ENCODE measurements at places on chromosomes 5 and 9.

DNA sequence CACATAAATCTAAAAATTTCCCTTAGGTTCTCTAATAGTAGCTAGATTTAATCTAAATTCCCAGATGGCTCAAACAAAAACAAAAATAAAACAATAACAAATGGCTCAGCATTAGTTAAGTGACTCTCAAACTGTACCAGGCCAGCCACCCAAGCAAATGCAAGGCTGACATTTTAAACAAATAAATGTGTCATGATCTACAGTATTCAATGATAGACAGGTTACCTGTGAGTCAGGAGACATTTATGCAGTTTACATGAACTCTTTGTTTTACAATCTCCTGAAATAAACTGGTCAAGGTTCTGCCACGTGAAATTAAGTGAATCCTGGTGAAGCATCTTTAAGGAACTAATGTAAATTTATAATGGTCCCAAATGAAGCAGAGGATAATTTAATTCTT lies 580.2 kb upstream of the PTPRD start:
- no peak for DNase-seq

GRCh38 chr9:114033397-114034103 lies 44.5 kb downstream of the AMBP start:
- DNase-seq: peak; percentile 45

DNA sequence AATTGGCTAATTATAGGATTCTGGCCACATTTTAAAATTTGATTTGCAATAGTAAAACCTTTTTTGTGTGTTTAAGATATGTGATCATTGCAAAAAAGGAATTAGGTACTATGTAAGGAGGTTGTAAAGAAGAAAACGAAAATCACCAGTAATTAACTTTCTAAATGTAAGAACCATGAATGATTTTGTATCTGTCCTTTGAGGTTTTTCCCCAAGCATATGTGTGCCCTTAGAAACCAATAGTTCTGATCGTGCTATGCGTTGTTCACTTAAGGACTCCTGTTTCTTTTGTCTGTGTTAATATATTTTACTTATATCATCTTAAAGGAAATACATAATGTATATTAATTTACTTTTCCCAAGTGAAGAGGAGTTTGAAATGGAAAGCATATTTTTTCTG lies 410.2 kb downstream of the PSAT1 start:
- DNase-seq: no peak

DNA sequence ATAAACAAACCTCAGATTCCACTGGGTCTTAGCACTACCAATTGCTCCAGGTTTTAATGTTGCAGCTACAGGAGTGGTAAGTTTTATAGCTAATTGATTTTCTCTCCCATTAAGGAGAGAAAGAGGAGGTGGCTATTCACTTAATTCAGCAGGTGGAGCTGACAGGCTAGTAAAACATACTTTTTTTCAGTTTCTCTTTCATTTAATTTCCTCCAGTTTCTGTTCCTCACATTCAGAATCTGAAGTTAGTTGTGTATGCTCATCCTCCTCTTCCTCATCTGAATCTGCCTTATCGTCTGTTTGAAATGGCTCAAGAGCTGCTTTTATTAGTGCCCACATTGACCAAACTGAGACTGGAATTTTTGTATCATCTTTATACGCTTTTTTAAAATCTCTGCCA lies 98.0 kb downstream of the PLPPR1 start:
- no peak for DNase-seq

DNA sequence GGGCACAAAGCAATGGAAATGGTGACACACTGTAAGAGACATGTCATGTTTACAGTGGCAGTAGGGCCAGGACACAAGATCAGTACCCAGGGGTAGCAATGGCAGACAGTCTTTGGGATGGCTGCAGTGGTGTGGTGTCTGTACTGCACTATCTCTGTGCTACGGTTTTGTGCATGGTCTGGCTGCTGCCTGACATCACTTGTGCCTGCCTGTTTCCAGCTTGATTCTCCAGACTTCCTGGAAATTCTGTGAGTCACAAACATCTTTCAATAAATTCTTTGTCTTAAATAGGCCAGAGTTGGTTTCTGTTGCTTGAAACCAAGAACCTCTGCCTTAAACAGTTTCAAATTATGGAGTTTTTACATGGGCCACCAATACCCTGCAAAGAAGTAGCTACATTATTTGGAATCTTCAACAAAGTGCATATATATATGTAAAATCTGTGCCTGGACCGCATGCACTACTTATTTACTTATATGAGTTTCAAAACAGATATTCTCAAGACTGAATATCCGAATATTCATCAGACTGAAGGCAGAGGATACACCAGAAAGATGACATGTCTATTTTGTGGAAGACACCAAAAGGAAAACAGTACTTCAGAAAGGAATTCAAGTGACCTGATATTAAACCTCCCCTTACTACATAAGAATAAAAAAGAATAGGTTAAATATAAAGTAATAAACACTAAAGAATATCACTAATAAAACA lies 188.1 kb downstream of the RFX3 start:
- DNase-seq: peak; percentile 75

- DNase-seq: peak; percentile 85
These were observed 43.7 kb upstream of the TTC1 start for GRCh38 chr5:159965031-159965837.

DNA sequence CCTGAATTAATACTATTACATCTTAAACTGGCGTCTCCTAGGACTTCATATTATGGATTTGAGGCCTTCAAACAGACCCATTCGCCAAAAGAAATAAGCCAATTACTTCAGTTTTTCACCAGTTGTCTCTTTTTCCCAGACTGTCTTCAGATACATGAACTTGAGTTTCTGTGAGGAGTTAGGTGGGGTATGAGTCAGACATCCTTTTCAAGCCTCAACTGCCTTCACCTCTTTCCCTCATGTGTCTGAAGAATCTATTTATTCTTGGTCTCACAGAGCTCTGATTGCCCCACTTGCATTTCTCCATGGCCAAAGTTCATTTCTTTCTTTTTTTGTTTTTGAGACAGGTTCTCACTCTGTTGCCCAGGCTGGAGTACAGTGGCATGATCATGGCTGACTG lies 12.5 kb downstream of the WNT8A start:
- no peak for DNase-seq

DNA sequence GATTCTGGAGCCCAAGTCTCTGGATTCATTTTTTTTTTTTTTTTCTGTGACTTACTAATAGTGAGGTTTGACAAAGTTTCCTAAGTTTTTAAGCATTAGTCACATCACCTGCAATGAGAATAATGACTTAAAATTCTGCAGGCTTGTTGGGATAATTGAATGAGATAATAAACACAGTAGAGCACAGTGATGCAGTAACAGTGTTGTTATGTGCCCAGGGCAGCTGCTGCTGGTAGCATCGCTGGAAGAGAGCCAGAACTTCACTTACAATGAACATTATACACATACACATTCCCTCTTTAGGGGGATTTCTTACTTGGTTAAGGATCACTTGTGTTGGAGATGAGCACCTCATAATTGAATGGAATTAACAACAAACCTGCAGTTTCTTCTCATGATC lies 78.9 kb downstream of the ALDH7A1 start:
- peak; percentile 53 for DNase-seq

GRCh38 chr5:128825826-128826225 lies 139.5 kb upstream of the SLC27A6 start:
- peak; percentile 45 for DNase-seq

DNA sequence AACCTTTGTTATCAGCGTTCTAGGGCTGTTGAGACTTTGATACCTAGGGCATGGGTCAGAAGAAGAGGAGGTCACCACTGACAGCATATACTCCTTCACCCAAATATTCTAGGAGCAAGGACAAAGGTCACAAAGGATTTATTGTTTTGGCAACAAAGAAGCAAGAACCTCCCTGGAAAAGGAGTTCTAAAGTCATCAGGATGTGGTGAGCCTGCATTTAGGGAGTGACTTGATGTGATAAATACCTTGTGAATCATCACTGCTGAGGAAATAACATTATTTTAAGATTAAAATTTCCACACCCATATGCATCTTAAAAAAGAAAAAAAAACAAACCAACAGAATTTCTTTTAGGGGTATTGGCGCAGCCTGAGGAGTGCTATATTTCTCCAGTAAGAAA lies 13.9 kb downstream of the IFNA1 start:
- no peak for DNase-seq

DNA sequence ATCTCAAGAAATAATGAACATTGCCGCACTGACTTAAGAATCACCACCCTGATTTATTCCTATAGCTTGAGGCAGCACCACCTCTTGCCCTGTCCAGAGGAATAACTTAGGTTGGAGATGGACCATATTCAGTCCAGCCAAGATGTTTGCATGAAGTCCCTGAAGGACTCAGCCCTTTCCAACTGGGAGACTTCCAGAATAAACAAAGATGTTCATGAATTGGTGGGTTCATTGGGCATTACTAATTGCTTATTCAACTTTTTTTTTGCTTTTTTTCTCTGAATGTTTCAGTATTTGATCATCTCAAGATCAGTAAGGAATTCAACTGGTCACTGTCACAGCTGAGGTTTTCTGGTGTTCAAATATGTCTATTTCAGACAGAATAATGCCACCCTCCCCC lies 470.6 kb downstream of the CCDC171 start:
- DNase-seq: peak; percentile 66

- no peak for DNase-seq
These were observed 16.8 kb upstream of the ATP6V1G1 start for GRCh38 chr9:114570742-114571141.

DNA sequence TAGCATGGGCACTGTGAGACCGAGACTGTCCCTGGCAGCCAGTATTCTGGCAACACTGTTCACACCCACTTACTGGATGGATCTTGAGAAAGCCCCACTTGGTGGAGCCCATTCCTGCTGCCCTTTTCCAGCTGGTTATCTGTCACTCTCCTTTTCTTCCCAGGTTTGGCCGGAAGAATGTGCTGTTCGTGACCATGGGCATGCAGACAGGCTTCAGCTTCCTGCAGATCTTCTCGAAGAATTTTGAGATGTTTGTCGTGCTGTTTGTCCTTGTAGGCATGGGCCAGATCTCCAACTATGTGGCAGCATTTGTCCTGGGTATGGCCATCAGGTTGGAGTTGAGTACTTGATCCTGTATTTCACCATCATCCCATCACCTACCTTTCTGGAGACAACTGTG lies 14.5 kb downstream of the SLC22A5 start:
- DNase-seq: no peak

DNA sequence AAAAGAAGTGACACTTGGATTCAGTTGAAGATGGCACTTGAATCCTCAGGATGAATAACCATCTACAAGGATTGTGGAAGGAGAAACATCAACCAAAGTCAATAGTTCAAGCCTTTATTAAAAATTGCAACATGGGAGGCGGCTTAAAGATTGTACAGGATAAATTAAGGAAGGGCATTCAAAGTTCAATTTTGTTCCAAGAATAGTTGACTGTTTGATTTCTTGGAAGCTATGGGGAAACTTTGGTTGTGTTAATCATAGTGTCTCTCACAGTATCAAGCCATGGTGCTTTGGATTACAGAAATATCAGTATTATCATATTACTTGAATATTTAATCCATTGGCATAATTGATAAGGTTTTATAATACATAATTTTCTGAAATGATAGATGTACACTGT lies 1844.3 kb downstream of the MAT2B start:
- DNase-seq: no peak

- DNase-seq: no peak
These were observed 28.3 kb downstream of the WWC1 start for GRCh38 chr5:168319774-168320173.

GRCh38 chr5:143147383-143147782 lies 256.1 kb downstream of the NR3C1 start:
- DNase-seq: no peak

GRCh38 chr9:75186767-75187380 lies 98.6 kb downstream of the OSTF1 start:
- peak; percentile 33 for DNase-seq

GRCh38 chr5:158642879-158643278 lies 456.8 kb downstream of the EBF1 start:
- DNase-seq: no peak

- DNase-seq: no peak
These were observed 4.9 kb upstream of the AIF1L start for GRCh38 chr9:131091352-131091992.

GRCh38 chr5:177530638-177531037 lies 13.9 kb upstream of the DDX41 start:
- DNase-seq: no peak

GRCh38 chr9:91040371-91041215 lies 239.0 kb downstream of the SYK start:
- no peak for DNase-seq

Data from astrocyte of the hippocampus (primary cell).